Fibroblast of the aortic adventitia (primary cell): ENCODE measurements at places on chromosomes 5 and 9. TPM values are rescaled to one million over a fixed set of nuclear protein-coding genes. Genes with fewer than 3 reads are reported as not detected.

Gene FOXD4
- total RNA-seq, result 0.27 TPM in 1 of 2 replicates, not detected in the other

Gene PROB1
- total RNA-seq, result 0.99 and 1.8 TPM in 2 replicates

Gene CREB3
- 56.1 and 68.3 TPM in 2 replicates for total RNA-seq

Gene ANKRD31
- total RNA-seq, result 0.16 and 0.18 TPM in 2 replicates

Gene SEMA5A
- total RNA-seq, result 13.9 and 57.0 TPM in 2 replicates

Gene HSPA4
- total RNA-seq, result 128 and 169 TPM in 2 replicates

Gene TAF11L5
- total RNA-seq, result not detected in 2 replicates

Gene RAPGEF1
- 20.2 and 33.7 TPM in 2 replicates for total RNA-seq

Gene CDC37L1
- total RNA-seq, result 17.5 and 35.2 TPM in 2 replicates

Gene NME5
- total RNA-seq, result 6.0 and 11.6 TPM in 2 replicates

Gene AGTPBP1
- 20.3 and 30.8 TPM in 2 replicates for total RNA-seq

Gene PCDHA12
- 0.09 and 0.33 TPM in 2 replicates for total RNA-seq

Gene SLC36A3
- not detected in 2 replicates for total RNA-seq

Gene CNTNAP3B
- 6.4 and 118 TPM in 2 replicates for total RNA-seq

Gene ENTPD2
- 0.09 TPM in 1 of 2 replicates, not detected in the other for total RNA-seq

Gene BHMT
- total RNA-seq, result 0.27 TPM in 1 of 2 replicates, not detected in the other

Gene DMRT3
- not detected in 2 replicates for total RNA-seq

Gene PPP3R2
- total RNA-seq, result not detected in 2 replicates

Gene GKAP1
- total RNA-seq, result 1.4 and 2.2 TPM in 2 replicates

Gene OLFM1
- total RNA-seq, result 0.81 and 1.5 TPM in 2 replicates

Gene GABRG2
- not detected in 2 replicates for total RNA-seq

Gene ARSI
- 1.5 and 2.1 TPM in 2 replicates for total RNA-seq

Gene FGFR4
- 0.74 TPM in 1 of 2 replicates, not detected in the other for total RNA-seq

Gene RUSC2
- total RNA-seq, result 19.2 and 32.9 TPM in 2 replicates

Gene LTC4S
- 1.5 and 3.3 TPM in 2 replicates for total RNA-seq

Gene ANKRD55
- total RNA-seq, result 0.57 TPM in 1 of 2 replicates, not detected in the other

Gene ZCCHC7
- 31.8 and 38.5 TPM in 2 replicates for total RNA-seq

Gene FGF1
- total RNA-seq, result 1.2 and 3.4 TPM in 2 replicates

Gene CDO1
- total RNA-seq, result 7.0 and 24.8 TPM in 2 replicates

Gene LAMC3
- total RNA-seq, result 0.08 TPM in 1 of 2 replicates, not detected in the other

Gene SPINK13
- not detected in 2 replicates for total RNA-seq

Gene DRD1
- 0.18 TPM in 1 of 2 replicates, not detected in the other for total RNA-seq

Gene RANBP3L
- 0.27 TPM in 1 of 2 replicates, not detected in the other for total RNA-seq

Gene MRPS30
- 78.6 and 78.9 TPM in 2 replicates for total RNA-seq

Gene CEP78
- 11.5 and 24.1 TPM in 2 replicates for total RNA-seq

Gene FAM53C
- 16.4 and 25.6 TPM in 2 replicates for total RNA-seq

Gene PDE6A
- total RNA-seq, result not detected in 2 replicates

Gene HAVCR2
- 0.36 TPM in 1 of 2 replicates, not detected in the other for total RNA-seq

Gene PCDHAC1
- total RNA-seq, result 0.16 TPM in 1 of 2 replicates, not detected in the other

Gene LRRC70
- total RNA-seq, result 1.2 and 1.6 TPM in 2 replicates

Gene TTC23L
- total RNA-seq, result 0.36 TPM in 1 of 2 replicates, not detected in the other

Gene AQP7
- 0.09 TPM in 1 of 2 replicates, not detected in the other for total RNA-seq

Gene HCN1
- 0.41 TPM in 1 of 2 replicates, not detected in the other for total RNA-seq

Gene HTR4
- 0.18 TPM in 1 of 2 replicates, not detected in the other for total RNA-seq

Gene NPR2
- total RNA-seq, result 17.1 and 21.4 TPM in 2 replicates

Gene EMB
- 0.16 and 13.2 TPM in 2 replicates for total RNA-seq

Gene BTNL8
- total RNA-seq, result not detected in 2 replicates

Gene PCA3
- total RNA-seq, result not detected in 2 replicates

Gene GNA14
- 1.5 and 6.1 TPM in 2 replicates for total RNA-seq
